Amniotic stem cell (primary cell): ENCODE measurements at places on chromosomes 2 and 18.

GRCh38 chr2:238187618-238188548 lies 15.6 kb downstream of the ILKAP start:
- DNase-seq = no peak

- no peak for DNase-seq
Observed at GRCh38 chr18:25962176-25962575, 128.2 kb downstream of the SS18 start.

DNA sequence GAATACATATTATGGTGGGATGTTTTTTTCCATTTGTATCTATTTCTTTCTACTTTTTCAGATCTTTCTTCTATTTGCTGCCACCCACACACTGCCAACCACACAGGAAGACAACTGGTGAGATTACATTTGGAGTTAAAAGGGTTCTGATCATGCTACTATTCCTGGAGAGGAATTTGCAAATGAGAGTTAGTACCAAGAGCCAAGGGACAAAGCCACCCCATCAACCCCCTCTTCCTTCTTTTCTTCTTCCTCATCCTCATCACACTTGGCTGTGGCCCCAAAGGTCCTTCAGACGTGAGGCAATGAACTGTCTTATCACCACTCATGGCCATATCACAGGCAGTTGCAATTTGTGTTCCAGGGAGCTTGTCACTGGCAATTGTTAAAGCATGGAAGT lies 215.6 kb upstream of the SLC14A2 start:
- DNase-seq = no peak

GRCh38 chr2:190084704-190085103 lies 22.2 kb upstream of the MSTN start:
- no peak for DNase-seq

DNA sequence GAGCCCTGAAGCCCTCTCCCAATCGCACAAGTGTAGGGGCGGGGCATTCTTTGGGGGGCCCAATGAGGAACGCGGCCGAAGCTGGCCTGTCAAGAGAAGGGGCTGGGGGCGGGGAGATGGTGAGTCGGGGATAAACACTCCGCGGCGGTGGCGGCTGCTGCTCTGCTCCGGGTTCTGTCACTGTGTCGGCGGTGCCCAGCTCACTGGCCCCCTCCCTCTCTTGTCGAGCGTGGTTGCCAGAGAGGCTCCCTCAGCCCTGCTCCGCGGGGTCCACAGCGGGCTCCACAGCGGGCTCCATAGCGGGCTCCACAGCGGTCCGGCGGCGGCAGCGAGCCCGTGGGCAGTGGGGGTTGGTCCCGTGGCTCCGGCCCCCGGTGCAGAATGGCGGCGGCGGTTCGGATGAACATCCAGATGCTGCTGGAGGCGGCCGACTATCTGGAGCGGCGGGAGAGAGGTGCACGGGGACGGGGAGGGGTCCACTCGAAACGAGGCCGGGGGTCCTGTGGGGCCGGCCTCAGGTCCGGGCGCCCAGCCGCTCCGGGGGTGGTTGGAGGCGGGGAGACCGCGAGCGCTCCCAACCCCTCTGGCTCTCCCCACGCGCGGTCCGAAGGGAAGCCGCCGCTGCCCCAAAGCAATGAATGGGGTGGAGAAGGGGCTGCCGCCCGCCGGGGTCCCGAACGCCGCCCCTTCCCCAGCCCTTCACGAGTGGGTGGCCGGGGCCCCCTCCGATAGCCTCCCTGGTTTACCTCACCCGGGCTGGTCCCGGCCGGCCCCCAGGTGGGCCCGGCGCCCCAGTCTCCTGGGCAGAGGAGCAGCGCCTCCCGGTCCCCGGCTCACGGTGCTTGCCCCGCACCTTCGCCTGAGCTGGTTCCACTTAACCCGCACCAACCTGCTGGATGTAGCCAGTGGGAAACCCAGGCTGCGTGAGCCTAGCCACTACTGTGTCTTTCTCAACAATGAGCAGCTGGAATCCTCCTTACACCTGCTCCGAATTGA lies at the start of gene MXD1:
Gene MXD1, plus strand, starts transcription at position 160 of the 996 bp plus-strand sequence. Its CDS starts 222 bp downstream, at position 382.
- no peak for DNase-seq

- DNase-seq = no peak
Observed at GRCh38 chr2:129799036-129799958, 180.2 kb upstream of the RAB6C start.

DNA sequence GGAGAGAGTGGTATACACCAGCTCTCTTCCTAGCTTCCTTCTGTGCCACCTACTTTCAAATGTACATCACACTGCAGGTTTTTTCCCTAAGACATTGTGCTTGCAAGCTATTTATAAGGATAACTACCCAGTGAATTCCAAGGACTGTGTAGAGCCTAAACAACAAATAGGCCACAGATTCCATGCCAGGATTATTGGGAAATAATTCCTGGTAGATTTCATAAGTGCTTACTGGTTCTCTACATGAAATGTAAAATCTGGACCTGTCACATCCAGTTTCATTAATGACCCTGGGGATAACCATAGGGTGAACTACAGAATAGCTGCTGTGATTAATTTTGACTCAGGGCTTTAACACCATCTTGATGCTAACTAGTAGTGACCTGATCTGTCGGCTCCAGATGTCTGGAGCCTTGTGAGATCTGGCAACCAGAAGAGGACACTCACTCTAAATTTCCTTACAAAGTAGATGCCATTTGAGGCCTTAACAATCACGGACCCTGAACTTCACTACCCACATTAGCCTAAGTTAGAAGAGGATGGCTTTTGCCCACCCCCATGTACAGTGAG lies 34.3 kb upstream of the LGALSL start:
- no peak for DNase-seq

- DNase-seq = no peak
Observed at GRCh38 chr2:55009277-55010060, 40.8 kb downstream of the RTN4 start.

DNA sequence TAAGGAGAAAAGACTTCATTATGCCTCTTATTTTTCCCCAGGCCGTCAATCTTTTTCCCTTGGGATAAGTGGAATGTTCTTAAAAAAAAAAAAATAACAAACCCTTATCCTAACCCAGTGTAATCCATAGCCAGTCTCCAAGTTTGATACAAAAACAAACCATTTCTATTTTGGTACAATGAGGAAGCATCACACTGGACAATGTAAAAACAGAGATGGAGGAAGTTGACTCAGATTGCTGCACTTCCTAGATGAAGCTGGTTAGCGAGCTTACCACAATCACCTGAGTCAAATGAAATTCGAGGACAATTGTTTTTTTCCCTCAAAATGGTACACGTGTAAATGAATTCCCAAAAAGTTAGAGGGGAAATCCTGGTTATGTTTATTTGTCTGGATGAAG lies 259.7 kb downstream of the TCF4 start:
- DNase-seq = no peak

DNA sequence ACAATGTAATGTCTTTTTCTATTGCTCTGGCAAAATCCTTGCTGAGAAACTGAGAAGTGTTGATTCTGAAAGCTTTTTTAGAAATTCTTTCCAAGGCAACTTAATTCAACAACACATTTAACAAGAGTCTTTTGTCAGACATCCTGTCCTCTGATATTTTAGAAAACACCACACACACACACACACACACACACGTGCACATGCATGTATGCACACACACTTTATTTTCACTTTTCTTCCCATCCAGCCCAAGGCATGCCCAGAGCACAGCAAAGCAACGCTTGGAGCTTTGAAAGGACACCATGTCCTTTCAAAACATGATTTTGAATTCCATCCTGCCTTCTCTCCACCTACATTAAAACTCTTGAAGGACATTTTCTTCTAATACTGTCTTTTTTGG lies 116.1 kb downstream of the ATL2 start:
- DNase-seq = no peak

DNA sequence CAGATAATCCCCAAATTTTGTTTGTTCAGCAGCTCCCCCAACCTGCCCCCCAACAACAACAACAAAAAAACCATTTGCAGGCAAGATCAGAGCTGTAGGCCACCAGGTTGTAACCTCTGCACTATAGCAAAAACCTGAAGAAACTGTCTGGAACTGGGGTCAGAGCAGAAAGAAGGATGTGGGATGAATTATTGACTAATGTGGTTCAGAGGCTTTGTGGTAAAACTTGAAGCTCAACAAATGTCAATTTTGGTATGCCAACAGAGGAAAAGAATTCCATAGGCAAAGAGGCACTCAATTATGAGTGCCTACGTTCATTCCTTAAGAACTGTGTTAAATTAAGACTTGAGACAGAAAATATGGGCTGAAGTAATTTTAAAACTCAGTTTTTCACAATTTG lies 255.1 kb downstream of the STK39 start:
- DNase-seq = no peak

- no peak for DNase-seq
Observed at GRCh38 chr2:179305125-179305524, 40.5 kb upstream of the SESTD1 start.

- DNase-seq = no peak
Observed at GRCh38 chr2:203654826-203655225, 51.6 kb upstream of the CD28 start.

DNA sequence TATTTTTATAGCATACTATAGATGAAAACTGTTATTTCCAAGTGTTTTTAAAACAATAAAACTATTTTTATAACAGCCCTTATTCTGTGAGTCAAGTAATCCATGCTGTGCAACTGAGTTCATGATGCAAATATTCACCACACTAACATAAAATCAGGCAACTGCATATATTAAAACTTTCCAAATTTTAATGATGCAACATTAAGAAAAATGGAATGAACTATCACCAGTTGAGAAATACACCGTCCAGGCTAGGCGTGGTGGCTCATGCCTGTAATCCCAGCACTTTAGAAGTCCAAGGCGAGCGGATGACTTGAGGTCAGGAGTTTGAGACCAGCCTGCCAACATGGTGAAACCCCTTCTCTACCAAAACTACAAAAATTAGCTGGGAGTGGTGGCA lies 114.5 kb downstream of the CDH2 start:
- no peak for DNase-seq

- no peak for DNase-seq
Observed at GRCh38 chr2:33033606-33034081, 86.9 kb downstream of the LTBP1 start.

- DNase-seq = no peak
Observed at GRCh38 chr2:150640039-150640438, 152.6 kb upstream of the RND3 start.

- no peak for DNase-seq
Observed at GRCh38 chr18:26536032-26536431, 12.3 kb downstream of the KCTD1 start.
